Left ventricle myocardium inferior (tissue), 1 donor: ENCODE measurements at places on chromosomes 4 and X. TPM values are rescaled to one million over a fixed set of nuclear protein-coding genes. Genes with fewer than 3 reads are reported as not detected.

The PPBP gene
- 1.2 TPM for total RNA-seq

The SSX2 gene
- total RNA-seq, result not detected

The KCND1 gene
- total RNA-seq, result 0.30 TPM

The KLB gene
- not detected for total RNA-seq

The STPG2 gene
- total RNA-seq, result not detected

The FAM9B gene
- total RNA-seq, result not detected

The GYG2 gene
- total RNA-seq, result 0.66 TPM
